Glutamatergic neuron (in vitro differentiated cells): ENCODE measurements at places on chromosomes 1 and 21. TPM values are rescaled to one million over a fixed set of nuclear protein-coding genes. Genes with fewer than 3 reads are reported as not detected.
A peak's percentile ranks its signal among the peaks of the same experiment; 100 is the strongest.

DNA sequence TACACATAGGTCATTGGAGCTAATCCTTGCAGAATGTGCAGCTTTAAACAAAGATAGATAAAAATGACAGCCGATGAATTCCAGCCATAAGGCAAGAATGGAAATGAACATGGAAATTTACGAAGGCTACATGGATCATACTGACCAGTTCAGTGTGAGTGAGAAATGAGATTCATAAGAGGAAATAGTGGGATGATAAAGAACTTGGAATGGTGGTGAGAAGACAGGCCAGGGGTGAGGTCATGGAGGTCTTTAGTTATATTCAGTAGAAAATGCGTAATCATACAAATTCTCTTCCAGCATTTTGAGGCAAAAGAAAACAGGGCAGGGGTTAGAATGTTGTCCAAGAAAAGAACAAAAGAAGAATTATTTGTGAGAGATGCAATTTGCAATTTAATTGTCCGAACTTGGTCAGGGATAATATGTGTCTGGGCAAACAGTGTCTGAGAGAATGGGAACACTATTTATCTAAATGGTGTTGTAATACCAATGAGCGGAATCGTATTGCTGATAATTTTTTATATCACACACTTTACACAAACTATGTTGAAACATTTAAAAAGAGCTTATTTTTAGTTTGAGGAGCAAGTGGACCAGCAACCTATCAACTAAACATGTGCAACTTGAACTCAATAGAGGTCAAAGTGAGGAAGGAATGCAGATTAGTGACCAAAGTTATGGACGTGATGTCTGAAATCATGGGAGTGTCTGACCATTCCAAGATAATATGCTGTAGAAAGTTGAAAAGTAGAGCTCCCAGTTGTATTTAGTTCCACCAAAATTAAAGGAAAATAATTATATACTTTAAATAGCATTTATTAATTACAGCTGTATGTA lies 739.0 kb upstream of the NCAM2 start:
- DNase-seq = no peak
- no peaks in the 10 kb centered on the region for H3K4me1 ChIP-seq
- no peak overlapping the region for H3K4me3 ChIP-seq
- no peak overlapping the region for H3K27ac ChIP-seq

TENT5C gene
- 0.27 TPM for total RNA-seq

CRP gene
- not detected for total RNA-seq

DNA sequence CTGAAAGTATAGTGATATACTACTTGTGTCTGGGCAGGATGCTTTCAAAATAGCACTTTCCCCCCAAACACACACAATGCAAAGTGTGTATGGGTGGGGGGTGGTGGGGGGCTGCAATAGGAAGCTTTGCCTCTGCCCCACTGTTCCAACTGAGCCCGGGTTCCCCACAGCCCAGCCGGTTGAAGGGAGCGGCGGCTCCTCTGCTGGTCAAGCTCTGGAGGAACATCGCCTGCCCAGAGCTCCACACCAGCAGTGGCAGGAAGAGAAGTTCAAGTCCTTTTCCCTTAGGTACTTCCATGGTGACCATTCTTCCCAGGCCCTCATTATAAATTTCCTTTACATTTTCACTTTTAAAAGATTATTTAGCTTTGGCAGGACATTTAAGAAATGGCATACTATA lies 74.9 kb downstream of the CAPZB start:
- no peaks in the 10 kb centered on the region for H3K36me3 ChIP-seq
- DNase-seq = peak; percentile 45
- no peak overlapping the region for H3K27ac ChIP-seq
- H3K27me3 ChIP-seq = peaks cover 11% of the 10 kb centered on the region
- no peak overlapping the region for H3K4me3 ChIP-seq

- H3K27me3 ChIP-seq = no peaks in the 10 kb centered on the region
- H3K4me3 ChIP-seq = no peak overlapping the region
- no peaks in the 10 kb centered on the region for H3K36me3 ChIP-seq
- H3K4me1 ChIP-seq = peaks cover 5% of the 10 kb centered on the region
- DNase-seq = no peak
Measured at GRCh38 chr1:192547501-192547900, 28.1 kb upstream of the RGS1 start.

GRCh38 chr1:204891860-204892259 lies 21.2 kb downstream of the NFASC start:
- peaks cover 7% of the 10 kb centered on the region for H3K27me3 ChIP-seq
- H3K4me1 ChIP-seq = peaks cover 56% of the 10 kb centered on the region
- peak overlapping the region; percentile 28 for H3K4me3 ChIP-seq
- H3K36me3 ChIP-seq = no peaks in the 10 kb centered on the region
- DNase-seq = no peak
- H3K27ac ChIP-seq = no peak overlapping the region

DNA sequence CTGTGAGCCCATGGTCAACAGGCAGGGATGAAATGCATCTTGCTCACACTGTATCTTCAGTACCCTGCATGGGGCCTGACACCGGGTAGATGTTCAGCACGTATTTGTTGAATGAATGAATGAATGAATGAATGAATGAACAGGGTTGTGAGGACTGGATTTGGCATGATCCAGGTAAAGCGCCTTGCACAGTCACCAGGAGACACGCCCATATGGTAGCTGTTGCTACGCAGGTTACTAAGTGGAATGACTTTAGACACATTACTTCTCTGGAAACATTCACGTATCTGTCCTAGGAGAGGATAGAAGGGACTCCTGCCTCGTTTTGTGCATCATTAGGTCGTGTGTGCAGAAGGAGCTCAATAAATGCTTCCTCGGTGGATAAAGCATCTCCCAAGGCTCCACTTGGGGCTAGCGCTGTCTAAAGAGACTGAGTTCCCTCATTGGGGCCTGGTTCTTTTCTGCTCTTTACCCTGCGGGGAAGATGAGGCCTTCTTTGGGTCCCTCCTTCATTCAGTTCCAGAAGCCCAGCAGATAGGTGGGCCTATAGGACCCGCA lies 54.2 kb downstream of the NDUFS5 start:
- DNase-seq = no peak
- H3K36me3 ChIP-seq = peaks cover 4% of the 10 kb centered on the region
- H3K27ac ChIP-seq = no peak overlapping the region
- peaks cover 25% of the 10 kb centered on the region for H3K27me3 ChIP-seq
- H3K4me3 ChIP-seq = peak overlapping the region; percentile 72
- H3K4me1 ChIP-seq = peaks cover 2% of the 10 kb centered on the region

GRCh38 chr21:34100790-34101189 lies 27.4 kb downstream of the MRPS6 start:
- no peaks in the 10 kb centered on the region for H3K36me3 ChIP-seq
- no peaks in the 10 kb centered on the region for H3K4me1 ChIP-seq
- DNase-seq = no peak
- H3K27ac ChIP-seq = no peak overlapping the region
- H3K27me3 ChIP-seq = no peaks in the 10 kb centered on the region
- H3K4me3 ChIP-seq = no peak overlapping the region

DNA sequence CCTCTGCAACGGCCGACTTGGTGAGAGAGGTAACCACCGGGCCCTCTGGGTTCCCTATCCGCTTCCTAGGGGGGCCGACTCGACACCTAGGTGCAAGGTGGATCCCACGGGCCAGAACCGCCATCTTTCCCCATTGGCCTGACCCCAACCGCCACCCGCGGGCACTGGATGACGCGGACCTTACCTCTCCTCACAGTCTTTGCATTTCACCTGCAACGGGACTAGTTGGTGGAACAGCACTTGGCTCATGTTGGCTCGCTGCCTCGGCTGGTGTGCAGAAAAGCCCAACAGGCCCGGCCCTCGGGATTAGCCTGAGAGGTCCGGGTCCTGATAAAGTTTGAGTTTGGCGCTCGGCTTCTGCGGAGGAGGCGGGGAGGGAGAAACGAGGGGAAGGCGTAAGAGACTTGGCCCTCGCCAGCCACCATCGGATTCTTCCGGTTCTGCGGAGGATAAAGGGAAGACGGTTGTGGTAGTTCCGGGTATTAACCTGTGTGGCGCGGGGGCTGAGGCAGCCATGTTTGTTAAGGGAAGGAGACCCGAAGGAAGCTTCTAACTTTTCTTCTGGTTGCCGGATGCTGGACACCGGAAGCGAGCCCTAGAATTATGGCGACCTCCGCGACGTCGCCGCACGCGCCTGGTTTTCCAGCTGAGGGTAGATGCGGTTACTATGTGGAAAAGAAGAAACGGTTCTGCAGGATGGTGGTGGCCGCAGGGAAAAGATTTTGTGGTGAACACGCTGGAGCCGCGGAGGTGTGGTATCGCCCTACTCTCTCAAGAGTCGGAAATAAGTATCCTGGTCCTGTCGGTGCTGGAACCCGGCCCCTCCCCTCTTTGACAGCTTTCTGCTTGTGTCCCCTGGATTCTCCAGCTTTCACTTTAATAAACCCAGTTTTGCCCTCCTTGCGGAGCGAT lies at the start of the genes SASS6 and TRMT13:
Gene SASS6, minus strand, starts transcription at position 365 of the 912 bp plus-strand sequence. Its CDS starts 116 bp downstream, at position 249.
Gene TRMT13, plus strand, starts transcription at position 598 of the 912 bp plus-strand sequence. Its CDS starts 6 bp downstream, at position 604.
- H3K4me3 ChIP-seq = peak within 1 kb of the TSS; percentile 96
- H3K27me3 ChIP-seq = peaks cover 3% of the 10 kb centered on the region
- no peaks in the 10 kb centered on the region for H3K4me1 ChIP-seq
- no peaks in the 10 kb centered on the region for H3K36me3 ChIP-seq

DNA sequence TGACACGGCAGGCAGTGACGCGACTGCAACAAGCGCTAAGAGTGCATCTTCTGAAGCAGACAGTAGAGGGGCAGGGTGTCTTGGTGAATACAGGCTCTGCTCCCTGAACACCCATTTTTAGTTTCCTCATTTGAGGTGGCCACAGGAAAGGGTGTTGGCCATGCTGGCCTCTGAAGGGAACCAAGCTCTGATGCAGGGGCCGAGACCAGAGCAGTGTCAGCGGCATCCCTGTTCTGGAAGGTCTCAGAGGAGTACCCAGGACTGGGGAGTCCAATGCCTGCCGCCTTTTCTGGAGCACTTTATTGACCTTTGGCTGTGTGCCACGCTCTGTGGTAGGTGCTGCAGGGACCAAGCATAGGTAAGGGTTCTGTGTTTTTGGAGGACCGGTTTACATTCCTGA lies 100.4 kb downstream of the KCNJ6 start:
- no peak overlapping the region for H3K4me3 ChIP-seq
- H3K36me3 ChIP-seq = peaks cover 20% of the 10 kb centered on the region
- DNase-seq = no peak

PEAR1 gene
- total RNA-seq = 1.2 TPM

ELF3 gene
- total RNA-seq = 0.96 TPM

DNA sequence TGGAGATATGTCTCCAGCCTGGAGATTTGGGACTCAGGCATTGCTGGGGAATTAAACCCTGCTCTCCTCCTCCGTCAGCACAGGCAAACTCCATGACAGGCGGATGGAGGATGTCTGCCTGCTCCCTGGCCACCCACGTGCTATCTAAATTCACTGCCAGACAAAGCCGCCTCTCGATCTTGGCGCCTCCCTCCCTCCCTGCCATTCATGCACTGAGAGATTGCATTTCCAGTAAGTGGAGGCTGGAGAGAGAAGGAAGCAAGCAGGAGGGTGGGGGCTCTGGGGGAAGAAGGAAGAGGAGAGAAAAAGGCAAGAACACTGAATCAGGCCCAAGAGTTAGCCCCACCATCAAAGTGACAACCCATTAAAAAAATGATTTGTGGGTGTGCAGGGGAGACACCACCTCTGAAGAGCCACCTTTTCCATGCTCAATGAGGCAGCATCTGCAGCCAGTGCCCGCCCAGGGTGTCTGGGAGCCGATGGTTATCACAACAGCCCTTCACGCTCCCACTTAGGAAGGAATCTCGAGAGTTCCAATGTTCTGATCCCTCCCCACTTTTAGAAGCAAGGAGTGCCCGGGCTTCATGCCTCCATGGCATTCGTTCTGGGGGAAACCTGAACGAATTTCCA lies 183.0 kb downstream of the HIVEP3 start:
- peaks cover 19% of the 10 kb centered on the region for H3K4me1 ChIP-seq
- no peaks in the 10 kb centered on the region for H3K36me3 ChIP-seq
- no peak for DNase-seq
- no peak overlapping the region for H3K4me3 ChIP-seq
- no peak overlapping the region for H3K27ac ChIP-seq

DNA sequence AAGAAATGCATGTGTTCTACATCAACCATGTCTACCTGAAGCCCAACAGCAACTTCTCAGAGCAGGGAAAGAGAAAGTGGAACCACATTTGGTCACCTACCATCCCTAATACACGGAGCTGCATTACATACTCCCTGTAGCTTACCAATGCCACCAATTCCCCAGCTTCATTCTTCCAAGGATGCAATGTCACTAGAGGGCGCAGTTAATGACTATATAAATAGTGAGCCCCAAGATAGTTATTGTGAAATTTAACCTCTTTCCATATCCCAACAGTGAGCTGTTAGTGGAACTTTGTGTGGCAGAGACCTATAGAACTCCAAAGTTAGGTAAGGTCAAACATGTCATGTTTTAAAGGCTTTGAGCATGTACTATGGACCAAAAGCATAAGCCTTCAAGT lies 618.3 kb downstream of the SMYD3 start:
- H3K27ac ChIP-seq = no peak overlapping the region
- no peaks in the 10 kb centered on the region for H3K4me1 ChIP-seq
- H3K27me3 ChIP-seq = peaks cover 3% of the 10 kb centered on the region

PPM1J gene
- total RNA-seq = 0.69 TPM

RNF186 gene
- total RNA-seq = not detected

GRCh38 chr1:223245983-223246382 lies 102.9 kb upstream of the TLR5 start:
- no peak for DNase-seq
- H3K4me1 ChIP-seq = peaks cover 3% of the 10 kb centered on the region
- H3K4me3 ChIP-seq = no peak overlapping the region
- peaks cover 3% of the 10 kb centered on the region for H3K27me3 ChIP-seq
- H3K27ac ChIP-seq = no peak overlapping the region
- H3K36me3 ChIP-seq = peaks cover 5% of the 10 kb centered on the region

GRCh38 chr1:218501161-218501560 lies 156.0 kb downstream of the TGFB2 start:
- H3K4me1 ChIP-seq = peaks cover 3% of the 10 kb centered on the region
- no peak overlapping the region for H3K4me3 ChIP-seq
- no peak overlapping the region for H3K27ac ChIP-seq
- no peaks in the 10 kb centered on the region for H3K27me3 ChIP-seq

TACSTD2 gene
- not detected for total RNA-seq

- DNase-seq = no peak
- peaks cover 9% of the 10 kb centered on the region for H3K4me1 ChIP-seq
- H3K27me3 ChIP-seq = no peaks in the 10 kb centered on the region
Measured at GRCh38 chr1:169886931-169887330, 6.8 kb downstream of the SCYL3 start.

DNA sequence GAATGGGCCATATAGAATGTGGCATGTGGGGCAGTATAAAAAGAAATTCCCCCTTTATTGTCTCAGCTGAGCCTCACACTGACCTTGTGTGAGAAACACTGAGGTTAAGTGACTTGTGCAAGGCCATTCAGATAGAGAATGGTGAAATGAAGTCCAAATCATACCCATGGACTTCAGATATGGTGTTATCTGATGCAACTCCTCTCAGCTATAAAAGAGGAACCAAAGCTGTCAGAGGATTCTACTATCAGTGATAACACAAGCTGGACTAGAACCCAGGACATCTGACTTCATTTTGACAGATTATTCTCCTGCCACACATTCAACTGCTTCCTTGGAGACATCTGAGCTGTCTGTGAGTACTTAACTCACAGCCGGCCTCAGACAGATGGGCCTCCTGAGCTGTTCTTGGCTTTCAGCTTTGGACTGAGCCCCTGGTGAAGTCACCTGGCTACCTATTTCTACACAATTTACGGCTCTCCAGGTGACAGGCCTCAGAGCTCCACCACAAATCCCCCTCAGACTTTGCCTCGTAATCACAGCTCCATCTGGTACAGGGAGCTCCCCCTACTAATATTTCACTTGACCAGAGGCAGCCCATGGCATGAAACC lies 104.6 kb downstream of the PLXNA2 start:
- no peak overlapping the region for H3K4me3 ChIP-seq
- no peak overlapping the region for H3K27ac ChIP-seq
- H3K4me1 ChIP-seq = peaks cover 11% of the 10 kb centered on the region
- no peaks in the 10 kb centered on the region for H3K36me3 ChIP-seq
- peaks cover 5% of the 10 kb centered on the region for H3K27me3 ChIP-seq

CELA3A gene
- not detected for total RNA-seq

S100A10 gene
- total RNA-seq = 245 TPM

TCHHL1 gene
- total RNA-seq = not detected

NTMT2 gene
- not detected for total RNA-seq
